ENCODE measurements at places on chromosomes 12 and 14.

DNA sequence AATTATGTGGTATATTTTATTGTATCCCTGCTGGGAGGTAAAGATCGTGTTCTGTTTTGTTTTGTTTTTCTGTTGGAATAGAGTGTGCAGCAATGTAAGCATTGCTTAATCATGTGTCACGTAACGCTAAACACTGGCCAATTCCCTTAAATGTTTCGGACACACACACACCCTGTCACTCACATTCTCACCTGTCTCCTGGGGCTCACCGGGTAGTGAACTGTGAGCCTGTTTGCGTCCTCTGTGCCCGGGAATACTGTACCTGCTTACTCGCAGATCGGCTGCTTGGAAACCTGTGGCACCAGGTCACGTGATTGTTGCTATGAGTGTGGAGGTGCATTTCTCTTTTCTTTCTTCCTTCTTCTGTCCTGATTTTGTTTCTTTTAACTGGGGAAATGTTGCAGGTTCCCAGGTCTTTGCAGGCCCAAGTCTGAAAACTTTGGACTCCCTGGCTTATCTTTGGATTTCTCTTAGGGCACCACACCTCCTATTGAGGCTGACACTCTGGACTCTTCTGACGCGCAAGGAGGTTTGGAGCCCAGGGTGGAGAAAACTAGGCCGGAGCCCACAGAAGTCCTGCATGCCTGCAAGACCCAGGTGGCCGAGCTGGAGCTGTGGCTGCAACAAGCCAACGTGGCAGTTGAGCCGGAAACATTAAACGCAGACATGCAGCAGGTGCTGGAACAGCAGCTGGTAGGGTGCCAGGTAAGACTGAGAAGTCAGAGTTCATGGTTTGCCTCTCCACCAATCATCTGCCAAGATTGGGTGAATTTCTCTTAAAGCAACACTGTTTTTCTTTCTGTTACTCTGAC lies 181.1 kb downstream of the ESR2 start:
- DNase-seq = no peak

DNA sequence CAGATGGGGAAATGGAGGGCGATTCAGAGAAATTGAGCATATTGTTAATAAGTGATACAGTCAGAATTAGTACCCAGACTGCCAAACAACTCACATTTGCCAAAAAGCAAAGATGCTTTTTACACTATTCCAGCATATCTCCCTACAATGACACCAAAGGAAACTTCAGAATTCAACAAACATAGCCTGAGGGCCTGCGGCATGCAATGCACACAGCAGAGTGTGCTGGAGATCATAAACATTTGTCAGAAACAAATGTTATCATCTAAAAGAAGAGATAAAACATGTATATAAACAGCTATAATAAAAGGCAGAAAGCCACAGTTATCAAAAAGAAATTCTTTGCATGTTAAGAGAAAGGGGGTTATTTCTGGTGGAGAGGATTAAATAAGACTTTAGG lies 20.1 kb upstream of the GARIN6 start:
- no peak for DNase-seq

GRCh38 chr14:103288076-103288766 lies 45.8 kb upstream of the EIF5 start:
- no peak for DNase-seq

DNA sequence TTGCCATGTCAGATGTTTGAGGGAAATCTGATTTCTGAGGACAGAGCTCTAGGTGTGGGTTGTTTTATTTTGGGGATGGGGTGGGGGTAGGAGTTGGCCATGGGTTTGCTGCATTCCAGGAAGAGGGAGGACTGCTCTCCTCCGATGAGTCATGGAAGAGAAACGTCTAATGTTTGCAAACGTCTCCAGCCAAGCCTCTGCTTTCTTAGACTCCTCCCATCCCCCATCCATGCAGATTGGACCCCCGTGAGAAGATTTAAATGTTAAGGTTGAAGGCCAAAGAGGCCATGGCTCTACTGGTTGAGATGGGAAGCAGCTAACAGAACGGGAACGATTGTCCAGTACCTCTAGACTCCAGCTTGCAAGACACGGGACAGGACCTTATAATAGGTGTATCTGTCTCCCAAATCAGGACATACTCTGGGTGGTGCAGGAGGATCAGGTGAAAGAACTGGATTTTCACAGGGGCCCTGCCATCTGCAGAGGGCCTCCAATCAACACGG lies 11.4 kb upstream of the ATP2A2 start:
- DNase-seq = peak; percentile 60

GRCh38 chr14:38038986-38039385 lies 168.7 kb upstream of the SSTR1 start:
- DNase-seq = no peak

DNA sequence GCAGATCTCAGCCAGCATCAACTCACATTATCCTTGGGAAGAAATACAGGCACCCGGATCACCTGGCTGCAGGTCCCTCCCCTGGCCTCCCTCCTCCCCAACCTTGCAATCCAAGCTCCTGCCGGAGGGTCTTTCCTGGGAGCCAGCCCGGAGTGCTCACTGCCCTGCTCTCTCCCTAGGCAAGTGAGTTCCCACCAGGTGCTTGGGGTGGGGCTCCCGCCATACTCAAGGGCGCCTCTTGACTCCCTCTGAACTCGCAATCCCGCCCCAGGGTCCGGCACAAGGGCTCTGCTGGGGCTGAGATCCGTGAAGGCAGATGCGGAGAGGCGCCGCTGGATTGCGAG lies 1.2 kb upstream of the CEP170B start:
- DNase-seq = no peak
